ENCODE measurements at places on chromosomes 2 and 18.

DNA sequence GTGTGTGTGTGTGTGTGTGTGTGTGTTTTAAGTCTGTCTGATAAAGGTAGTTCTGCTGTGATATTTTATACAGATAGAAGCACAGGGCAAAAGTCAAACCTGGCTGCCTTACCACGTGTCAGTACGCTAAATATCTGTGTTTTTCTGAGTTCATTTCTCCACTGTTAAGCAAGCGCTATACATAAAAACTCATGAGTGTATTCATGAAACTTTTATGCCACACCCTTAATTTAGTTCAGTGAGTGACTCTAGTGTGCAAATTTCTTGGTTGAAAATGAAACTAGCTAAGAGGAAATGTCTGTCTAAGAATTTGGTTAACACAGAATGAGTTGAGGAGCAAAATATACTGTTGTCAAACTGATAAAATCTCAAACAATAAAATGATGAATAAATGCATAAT is 11.2 kb downstream of the CASP10 start:
- DNase-seq = no peak

- DNase-seq = no peak
Measured at GRCh38 chr2:241898463-241899270, 29.1 kb downstream of the RTP5 start.

DNA sequence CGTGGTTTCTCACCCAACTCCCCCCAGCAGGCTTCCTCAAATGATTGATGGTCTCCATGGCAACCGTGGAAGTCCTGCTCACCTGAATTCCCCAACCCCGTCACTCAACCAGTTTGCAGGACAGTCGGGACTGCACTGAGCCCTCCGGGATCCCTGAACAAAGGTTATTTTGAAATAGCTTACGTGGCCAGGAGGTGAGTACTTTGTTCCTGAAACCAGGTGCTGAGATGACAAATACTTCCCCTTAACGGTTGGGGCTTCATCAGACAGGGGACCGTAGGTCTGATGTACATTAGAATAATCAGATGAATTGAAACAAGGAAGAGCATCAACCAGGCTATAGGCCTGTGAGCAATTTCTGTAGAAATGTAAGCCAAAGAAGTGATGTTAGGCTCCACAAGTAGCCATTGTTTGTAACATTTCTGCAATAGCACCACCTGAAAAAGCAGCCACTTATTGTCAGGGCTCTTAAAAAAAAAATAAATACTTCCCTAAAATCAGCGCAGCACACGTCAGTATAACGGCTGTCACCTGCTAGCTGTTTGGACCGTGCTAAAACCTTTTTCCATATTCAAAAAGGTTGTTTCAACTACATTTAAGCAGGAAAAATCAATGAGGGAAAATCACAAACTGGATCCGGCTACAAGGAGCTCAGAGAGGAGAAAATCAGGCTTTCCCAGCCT is 206.4 kb upstream of the ID2 start:
- no peak for DNase-seq

DNA sequence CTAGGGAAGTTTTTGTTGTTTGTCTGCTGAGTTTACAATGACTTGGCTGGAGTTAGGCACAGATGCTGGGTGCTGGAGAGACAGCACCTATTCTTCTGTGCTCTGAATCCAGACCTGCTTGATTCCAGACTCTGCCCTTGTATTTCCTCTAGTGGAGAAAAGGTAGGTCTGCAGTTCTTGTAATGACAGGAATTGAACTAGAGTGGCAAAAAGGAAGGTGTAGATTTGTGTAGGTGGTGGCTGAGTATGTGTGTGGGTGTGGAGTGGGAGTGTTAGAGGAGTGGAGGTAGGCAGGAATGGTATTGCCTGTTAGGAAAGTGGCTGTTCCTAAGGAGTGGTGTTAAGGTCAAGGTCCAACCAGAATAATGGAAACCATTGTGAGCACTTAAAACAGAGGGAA is 71.9 kb upstream of the LYPD6 start:
- DNase-seq = no peak

- DNase-seq = no peak
Measured at GRCh38 chr2:85642725-85643124, 25.3 kb downstream of the SFTPB start.

All from stimulated activated CD8-positive, alpha-beta memory T cell treated with anti-CD3 and anti-CD28 coated beads, Interleukin-15, amount 100 ng/mL, for 24 hours (primary cell).